ENCODE measurements at places on chromosomes 2 and 18.

GRCh38 chr2:66535574-66536289 lies 100.8 kb downstream of the MEIS1 start:
- no peak for DNase-seq

DNA sequence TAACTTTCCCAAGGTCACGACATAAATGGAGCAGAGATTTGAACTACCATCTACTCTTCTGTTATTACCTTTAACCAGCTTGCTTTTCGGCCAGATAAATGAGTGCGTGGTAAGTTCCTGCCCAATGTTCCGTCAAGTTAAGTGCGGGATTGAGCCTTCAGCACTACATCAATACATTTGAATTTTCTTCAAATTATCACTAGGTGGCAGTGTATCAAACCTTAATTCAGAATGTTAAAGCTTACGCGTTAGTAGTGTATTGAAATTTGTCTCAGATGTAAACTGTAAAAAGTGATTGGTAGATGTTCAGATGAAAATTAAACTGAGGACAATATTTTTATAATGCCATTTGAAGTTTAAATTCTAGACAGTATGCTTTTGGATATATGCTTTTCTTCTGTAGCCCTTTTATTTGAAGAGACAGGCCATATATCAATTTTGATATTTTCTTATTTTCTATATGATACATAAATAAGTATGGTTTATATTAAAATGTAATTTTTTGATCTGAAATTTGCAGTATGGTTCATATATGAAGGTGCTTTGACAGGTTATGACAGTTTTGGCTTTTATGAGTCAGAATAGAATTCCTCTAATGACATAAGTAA lies 681.3 kb downstream of the ADCYAP1 start:
- peak; percentile 24 for DNase-seq

DNA sequence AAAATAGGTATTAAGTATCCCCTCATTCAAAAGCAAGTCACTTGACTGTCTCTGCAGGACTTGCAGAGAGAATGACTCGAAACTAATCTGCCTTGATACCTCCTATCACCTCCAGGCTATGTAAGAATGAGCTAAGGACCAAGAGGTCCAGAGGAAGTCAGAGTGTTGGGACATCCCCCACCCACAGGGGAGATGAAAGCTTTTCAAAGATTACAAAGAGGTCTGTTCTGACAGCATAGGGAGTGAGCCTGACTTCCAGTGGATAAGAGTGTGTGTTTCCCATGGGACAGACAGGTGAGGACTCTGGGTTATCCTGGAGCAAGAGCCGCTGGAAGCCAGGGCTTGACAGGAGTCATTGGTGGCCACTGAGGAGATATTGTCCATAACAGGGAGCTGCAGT lies 85.0 kb upstream of the TACR1 start:
- DNase-seq, result no peak

- DNase-seq, result no peak
These were observed 10.1 kb upstream of the TRMT61B start for GRCh38 chr2:28880193-28880592.

GRCh38 chr2:102801858-102802699 lies 40.2 kb downstream of the TMEM182 start:
- DNase-seq, result no peak

DNA sequence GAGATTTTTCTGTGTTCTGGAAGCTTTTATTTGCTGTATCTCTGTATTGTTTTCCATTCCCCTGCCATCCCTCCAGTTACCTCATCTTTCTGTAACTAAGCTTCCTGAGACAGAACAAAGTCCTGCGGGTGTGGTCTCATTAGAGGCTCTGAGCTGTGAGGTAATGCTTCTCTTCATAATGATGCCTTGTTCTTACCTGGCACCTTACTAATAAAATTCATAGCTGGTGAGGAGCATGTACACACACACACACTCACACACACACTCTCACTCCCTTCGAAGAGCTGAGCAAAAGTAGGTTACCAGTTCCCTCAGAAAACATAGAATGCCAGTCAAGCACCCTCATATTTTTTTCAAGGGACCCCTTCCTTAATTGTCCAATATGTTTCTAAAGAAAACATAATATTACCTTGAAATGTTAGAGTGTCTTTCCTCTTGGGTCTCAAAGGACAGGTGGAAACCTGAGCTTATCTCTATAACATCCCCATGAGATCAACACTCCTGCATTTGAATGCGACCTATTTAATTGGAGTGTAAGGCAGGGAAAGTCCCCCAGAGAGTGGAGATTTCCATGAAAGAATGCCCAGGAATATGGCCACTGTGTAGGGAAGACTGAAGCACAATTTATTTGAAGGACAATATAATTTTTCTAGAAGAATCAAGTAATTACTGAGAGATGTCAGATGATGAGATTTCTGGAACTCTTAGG lies 161.6 kb upstream of the NCK2 start:
- DNase-seq, result no peak

GRCh38 chr2:67948506-67948905 lies 114.3 kb downstream of the C1D start:
- no peak for DNase-seq

All from iPS-NIHi11 (cell line).